ENCODE measurements at places on chromosomes 2 and 18.

DNA sequence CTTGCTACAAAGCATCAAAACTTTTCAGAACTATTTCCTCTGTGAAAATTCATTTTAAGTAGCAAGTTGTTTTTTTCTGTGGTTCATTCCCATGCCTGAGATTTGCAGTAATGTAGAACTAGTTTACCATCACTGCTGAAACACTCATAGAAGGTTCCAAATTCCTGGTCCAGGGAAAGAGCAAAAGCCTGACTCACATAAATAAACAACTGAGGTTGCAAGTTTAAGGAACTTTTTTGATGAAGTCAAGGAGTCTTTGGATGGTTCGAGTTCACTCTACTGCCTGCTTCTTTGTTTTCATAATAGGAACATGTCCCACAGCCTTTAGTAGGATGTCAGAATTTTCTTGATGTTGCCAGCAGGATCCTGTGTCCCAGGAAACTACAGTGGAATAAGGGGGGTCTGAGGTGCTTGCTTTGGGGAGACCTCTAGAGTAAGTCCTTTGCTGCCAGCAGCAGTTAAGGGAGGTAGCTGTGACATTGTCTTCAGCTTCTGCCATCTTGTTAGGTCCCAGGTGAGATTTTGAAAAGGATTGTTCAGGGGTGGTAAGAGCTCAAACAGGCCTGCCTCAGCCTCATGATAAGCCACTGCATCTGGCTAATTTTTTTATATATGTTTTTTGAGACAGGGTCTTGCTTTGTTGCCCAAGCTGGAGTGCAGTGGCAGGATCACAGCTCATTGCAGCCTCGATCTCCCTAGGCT is 43.9 kb downstream of the ACSL3 start:
- no peak for DNase-seq

DNA sequence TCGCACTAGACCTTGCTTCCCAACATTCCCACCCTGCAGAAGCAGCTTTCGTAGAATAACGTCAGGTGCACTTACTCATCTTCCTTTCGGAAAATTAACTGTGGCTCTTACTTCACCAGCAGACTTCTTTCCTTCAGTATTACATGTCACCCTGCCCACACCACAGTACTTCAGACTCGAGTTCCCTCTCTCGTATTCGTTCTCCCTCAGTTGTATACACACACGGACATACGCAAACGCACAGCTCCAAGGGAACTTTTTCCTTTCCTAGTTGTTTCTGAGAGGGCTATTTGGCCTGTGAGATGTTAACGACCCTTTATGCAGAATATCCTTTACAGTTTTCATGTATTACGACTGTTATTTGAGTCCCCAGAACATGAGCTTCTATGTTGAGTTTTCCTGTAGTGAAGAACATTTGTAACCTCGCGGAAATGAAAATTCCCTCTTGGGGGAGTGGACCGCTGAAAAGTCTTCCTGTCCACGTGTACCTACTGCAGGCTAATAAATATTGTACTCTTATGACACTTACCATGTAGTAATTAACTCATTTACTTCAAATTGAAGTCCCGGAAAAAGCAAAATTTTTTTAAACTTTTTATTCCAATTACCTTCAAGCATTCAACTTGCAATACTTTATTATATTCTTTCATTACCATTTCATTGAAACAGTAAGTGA is 908 bp downstream of the ERLEC1 start:
- DNase-seq = no peak

GRCh38 chr18:11752116-11752911 is 63.2 kb downstream of the GNAL start:
- DNase-seq = no peak

DNA sequence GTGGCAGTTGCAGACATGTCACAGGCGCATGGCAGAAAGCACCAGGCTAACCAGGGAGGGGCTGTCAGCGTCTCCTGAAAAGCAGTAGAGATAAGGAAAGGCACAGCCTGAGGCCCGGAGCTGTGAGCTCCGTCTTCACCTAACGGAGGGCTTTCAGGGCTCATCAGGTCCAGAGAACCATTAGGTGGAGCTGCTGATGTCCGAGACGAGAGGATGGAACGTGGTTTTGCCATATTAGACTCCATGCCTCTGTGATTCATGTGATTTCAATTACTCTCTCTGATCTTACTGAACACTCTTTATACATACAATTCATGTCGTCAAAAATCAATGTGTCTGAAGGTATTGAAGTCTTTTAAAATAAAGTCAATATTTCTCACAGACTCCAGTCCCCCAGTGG is 120.3 kb upstream of the RAB6C start:
- DNase-seq = no peak

DNA sequence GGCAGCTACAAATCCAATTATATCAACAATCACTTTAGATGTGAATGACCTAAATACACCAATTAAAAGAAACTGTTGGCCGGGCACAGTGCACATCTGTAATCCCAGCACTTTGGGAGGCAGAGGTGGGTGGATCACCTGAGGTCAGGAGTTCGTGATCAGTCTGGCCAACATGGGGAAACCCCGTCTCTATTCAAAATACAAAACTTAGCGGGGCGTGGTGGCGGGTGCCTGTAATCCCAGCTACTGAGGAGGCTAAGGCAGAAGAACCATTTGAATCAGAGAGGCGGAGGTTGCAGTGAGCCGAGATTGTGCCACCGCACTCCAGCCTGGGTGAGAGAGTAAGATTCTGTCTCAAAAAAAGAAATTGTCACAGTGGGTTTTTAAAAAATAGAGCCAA is 49.5 kb downstream of the ATL2 start:
- DNase-seq = no peak

- no peak for DNase-seq
Measured at GRCh38 chr2:28435241-28435640, 42.6 kb downstream of the FOSL2 start.

DNA sequence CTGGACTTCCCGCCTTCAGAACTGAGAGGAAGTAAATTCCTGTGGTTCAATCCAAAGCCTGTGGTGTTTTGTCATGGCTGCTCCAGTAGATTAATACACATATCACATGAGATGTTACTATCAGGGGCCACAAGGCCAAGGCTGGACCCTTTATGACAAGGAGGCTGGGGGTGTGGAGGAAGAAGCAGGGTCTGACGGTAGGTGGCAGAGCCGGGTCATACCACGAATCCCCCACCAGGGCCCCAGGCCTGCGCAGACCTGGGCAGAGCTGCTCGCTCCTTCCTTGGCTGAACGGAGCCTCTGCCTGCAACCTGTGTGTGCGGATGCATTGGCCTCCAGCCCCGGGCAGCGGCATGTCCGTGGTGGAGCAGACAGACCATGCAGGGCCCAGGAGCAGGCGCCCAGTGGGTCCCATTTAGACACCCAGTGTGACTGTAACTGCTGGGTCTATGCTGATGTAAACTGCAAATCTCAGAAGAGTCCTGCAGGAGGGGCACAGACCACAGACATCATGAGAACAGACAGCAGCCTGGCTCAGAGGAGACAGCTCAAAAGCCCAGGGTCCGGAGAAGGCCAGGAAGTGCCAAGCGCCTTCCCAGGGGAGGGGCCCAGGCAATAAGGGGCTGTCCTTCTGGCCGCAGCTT is 155.2 kb downstream of the PXDN start:
- no peak for DNase-seq

DNA sequence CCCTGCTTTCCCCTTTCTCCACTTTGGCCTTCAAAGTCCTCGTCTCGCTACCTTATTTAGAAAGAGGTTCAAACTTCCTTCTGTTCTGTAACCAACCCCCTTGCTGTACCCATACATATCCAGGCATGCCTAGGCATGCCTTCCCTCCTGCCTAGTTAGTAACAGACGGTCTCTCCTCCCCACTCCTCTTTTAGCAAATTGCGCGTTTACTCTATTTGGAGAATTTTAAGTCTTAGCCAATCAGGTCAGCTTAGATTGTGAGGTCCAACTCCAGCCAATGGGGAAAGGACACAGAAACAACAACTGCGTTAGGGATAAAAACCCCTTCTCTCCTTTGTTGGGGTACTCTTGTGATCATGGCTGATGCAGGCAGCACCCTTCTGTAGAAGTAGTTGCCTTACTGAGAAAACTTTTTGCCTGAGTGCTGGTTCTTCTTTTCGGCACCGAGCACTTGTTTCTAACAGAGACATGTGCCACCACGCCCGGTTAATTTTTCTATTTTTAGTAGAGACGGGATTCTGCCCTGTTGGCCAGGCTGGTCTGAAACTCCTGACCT is 85.9 kb upstream of the FOXI3 start:
- DNase-seq = no peak

DNA sequence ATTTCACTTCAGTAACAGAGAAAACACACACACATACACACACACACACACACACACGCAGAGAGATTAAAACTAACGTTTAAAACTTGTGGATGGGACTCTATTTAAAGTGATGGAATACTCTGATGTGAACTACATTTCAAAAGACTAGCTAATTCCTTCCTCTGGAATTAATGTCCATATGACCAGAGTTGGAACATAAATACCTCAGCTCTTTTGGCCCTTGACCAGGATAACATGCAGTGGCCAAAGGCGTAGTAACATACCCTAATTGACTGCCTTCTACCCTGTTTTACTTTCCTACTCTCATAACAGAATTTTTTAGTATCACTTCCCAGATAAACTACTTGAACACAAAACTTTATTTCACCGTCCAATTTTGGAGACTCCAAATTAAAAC is 671.3 kb upstream of the CHAC2 start:
- no peak for DNase-seq
